DMS53 (cell line): ENCODE measurements at places on chromosomes 5 and 9.
A peak's percentile ranks its signal among the peaks of the same experiment; 100 is the strongest.

DNA sequence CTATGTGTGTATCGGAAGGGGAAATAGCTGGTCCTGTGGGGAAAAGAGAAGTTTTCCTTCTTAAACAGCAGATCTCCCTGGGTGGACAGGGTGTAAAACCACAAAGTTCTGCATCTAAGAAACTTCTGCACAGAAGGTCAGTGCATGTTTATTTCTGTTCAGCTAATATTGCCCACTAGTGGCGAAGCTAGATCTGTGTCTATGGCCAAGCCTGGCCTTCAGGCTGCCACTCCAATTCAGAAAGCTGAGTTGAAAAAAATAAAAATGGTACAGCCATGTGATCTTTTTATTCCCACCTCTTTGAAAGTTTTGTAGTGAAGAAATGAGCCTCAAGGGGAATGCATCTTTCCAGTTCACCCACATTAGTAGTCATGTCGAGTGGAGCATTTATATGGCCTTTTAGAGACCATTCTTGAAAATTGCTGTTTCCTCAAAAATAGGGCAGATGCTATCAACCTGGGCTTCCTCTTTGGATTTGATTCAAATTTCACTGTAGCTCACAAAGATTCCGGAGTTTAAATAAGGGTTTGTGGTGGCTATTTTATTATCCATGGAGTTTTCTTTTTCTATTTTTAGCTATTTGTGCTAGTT is 488.0 kb downstream of the PRELID2 start:
- DNase-seq = peak; percentile 71

GRCh38 chr5:32791536-32792243 is 80.6 kb downstream of the NPR3 start:
- no peak for DNase-seq

- DNase-seq = no peak
Measured at GRCh38 chr9:136709454-136710109, 2.8 kb upstream of the DIPK1B start.

DNA sequence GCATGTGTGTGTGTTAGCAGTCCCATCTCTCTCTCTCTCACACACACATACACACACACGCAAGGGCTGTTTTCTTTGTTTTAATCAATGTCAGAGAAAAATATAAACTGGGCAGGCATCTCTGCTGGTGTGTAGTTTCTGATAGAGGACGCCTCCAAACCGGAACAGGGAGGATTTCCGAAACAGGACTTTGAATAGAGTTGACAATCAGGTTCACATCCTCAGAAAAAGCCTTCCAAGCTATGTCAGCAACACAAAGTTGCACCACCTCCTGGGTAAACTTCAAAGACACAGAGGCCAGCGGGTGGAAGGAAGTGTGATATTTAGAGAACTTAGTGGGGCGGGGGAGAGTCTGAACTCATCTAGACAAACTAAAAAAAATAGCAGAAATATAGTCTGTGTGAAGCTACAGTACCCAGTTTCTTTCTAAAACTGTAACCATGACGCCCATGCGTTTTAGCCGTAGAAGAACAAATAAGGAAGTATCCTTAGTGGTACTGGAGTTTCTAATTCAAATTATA is 1.2 kb downstream of the ST8SIA4 start:
- DNase-seq = peak; percentile 71

DNA sequence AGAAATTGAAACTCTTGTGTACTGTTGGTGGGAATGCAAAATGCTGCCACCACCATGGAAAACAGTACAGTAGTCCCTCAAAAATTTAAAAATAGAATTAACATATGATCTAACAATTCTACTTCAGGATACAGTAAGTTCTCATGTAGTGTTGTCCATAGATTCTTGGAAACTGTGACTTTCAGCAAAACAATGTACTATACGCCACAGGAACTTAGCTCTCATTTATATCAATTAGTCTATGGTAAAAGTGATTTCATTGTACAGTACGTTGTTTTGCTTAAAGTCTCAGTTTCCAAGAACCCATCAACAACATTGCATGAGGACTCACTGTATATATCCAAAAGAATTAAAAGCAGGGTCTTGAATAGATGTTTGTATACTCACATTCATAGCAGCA is 233.5 kb upstream of the GAS1 start:
- DNase-seq = no peak

DNA sequence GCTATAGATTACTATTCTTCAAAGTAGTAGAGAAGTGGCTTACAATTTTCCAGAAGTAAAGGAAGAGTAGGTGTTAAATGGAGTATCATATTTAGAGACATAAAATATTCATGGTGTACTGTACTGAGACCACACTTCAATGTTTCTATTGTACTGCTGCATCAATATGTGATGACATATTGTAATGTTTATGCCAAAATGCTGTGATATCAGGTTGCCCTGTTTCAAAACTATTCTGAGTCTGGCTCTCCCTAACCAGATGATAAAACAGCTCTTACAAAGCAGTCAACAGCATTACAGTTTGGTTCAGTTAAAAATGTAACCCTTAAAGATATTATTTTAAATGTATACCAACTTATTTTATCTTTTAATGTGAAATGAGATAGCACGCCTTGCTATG is 30.8 kb upstream of the ACOT12 start:
- DNase-seq = no peak

GRCh38 chr5:139930406-139930805 is 112.7 kb downstream of the NRG2 start:
- no peak for DNase-seq

GRCh38 chr5:14608169-14608568 is 26.6 kb downstream of the OTULINL start:
- DNase-seq = no peak

- no peak for DNase-seq
Measured at GRCh38 chr5:124823380-124823779, 76.9 kb upstream of the ZNF608 start.

DNA sequence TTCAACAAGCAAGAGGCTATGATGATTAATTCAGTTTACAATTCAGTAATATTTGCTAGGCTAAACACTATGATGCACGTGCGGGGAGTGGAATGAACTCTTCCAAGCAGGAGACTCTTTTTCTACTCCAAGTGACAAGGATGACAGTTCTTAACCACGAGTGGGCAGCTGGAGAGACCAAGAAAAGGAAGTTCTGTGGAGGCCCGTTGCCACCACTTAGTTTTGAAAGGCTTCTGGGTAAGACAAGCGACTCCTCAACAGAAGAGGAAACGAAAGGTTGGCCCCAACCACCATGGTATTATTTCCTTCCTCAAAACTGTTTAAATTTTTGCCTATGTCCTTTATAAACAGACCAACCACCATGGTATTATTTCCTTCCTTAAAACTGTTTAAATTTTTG is 2.8 kb downstream of the DCAF12 start:
- DNase-seq = no peak

GRCh38 chr5:53378190-53378589 is 102.2 kb upstream of the FST start:
- no peak for DNase-seq

DNA sequence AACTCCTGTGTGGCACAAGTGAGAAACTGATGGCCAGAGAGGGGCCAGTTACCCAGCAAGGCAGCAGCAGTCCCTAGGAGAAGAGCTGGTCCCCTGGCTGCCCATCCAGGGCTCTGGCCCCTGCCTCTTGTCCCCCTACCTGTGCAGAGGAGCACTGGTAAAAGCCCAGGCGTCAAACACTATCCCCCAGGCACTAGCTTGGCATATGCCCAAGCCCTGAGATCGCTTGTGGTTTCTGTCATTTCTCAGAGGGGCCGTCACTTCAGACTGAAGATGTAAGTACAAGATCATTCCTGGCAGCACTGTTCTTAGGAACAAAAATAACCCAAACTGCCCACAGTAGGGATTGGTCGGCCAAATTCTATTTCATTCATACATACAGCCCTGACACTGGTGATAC is 53.9 kb downstream of the COL15A1 start:
- DNase-seq = no peak

GRCh38 chr5:59186623-59187022 is 603.7 kb downstream of the RAB3C start:
- DNase-seq = no peak

DNA sequence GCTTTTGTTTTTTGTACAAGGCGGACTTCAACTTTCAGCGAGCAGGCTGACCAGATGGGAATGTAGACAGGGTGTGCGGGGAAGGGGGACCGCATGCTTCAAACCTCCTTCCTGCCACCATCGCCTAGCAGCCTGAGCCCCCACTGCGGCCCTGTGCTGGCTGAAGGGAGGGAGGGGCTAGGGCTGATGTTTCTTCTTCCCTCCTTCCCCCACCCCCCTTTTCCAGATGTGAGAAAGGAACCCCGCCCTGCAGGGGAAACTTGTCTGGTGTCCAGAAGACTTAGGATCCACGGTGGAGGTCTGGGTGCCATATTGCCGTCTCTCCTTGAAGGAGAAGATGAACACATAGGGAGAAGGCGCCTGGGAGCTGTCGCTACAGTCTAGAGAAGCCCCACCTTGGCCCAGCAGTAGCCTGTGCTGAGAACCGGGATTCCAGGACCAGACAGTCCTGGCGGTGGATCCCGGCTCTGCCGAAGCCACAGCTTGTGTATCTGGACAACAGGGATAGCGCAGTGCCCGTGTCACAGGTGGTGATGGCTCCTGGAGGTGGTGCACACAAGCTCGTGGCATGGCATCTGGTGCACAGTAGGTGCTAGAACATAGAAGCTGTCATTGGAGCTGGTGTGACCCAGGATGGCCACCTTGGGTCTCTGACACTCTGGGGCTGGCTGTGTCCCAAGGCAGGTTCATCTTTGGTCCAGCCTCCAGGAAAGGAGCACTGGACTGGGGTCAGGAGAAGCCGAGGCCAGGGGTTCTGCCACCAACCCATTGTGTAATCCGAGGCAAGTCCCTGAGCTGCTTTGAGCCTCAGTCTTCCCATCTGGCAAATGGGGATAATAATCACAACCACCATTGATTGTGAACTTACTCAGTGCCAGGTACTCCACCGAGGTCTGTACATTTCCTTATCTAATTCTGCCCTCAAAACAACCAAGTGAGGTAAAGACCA is 205.6 kb downstream of the C9orf50 start:
- peak; percentile 36 for DNase-seq

DNA sequence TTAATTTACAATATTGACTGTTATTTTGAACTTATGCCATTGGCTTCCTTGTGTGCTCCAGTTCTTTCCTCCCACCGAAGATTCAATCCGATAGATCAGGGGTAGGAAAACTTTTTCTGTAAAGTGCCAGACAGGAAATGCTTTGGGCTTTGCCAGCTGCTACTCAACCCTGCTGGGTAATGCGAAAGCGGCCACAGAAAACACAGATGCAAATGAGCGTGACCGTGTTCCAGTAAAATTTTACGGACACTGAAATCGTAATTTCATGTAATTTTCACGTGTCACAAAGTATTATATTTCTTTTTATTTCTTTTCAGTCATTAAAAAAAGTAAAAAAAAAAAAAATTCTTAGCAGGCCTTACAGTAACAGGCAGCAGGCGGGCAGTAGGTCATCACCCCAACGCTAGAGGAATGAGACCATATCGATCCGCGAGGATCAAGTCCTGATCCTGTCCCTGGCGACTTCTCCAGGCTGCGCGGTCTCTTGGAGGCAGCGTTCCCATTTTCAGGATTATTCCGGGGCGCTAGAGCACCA is 599 bp downstream of the NMRK1 start:
- peak; percentile 72 for DNase-seq

- peak; percentile 94 for DNase-seq
Measured at GRCh38 chr9:89999534-90000370, 394.9 kb downstream of the GADD45G start.

DNA sequence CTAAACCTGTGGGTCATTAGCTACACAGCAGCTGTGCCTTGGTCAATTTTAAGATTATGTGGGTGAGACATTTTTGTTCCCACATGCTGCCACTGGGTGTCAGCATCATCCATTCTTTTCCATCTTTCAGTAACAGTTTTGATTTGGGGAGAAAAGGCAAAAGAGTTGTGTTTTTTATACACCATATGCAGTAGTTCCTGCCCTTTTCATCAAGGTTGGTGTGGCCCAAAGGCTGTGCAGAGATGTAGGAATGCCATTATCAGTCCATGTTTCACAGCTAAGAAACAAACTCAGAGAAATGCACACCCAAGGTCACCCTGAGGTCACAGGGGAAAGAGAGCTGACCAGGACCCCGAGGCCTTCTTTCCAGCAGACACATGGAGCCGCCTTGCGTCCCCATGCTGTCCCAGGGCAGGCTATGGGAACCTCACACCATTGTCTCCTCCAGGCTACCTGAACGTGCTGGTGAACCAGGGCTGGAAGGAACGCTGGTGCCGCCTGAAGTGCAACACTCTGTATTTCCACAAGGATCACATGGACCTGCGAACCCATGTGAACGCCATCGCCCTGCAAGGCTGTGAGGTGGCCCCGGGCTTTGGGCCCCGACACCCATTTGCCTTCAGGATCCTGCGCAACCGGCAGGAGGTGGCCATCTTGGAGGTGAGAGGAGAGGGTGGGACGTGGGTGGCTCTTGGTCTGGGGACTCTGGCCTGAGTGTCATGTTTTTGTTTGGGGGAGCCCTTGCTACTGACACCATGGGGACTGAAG is 27.8 kb upstream of the GRPEL2 start:
- peak; percentile 80 for DNase-seq

DNA sequence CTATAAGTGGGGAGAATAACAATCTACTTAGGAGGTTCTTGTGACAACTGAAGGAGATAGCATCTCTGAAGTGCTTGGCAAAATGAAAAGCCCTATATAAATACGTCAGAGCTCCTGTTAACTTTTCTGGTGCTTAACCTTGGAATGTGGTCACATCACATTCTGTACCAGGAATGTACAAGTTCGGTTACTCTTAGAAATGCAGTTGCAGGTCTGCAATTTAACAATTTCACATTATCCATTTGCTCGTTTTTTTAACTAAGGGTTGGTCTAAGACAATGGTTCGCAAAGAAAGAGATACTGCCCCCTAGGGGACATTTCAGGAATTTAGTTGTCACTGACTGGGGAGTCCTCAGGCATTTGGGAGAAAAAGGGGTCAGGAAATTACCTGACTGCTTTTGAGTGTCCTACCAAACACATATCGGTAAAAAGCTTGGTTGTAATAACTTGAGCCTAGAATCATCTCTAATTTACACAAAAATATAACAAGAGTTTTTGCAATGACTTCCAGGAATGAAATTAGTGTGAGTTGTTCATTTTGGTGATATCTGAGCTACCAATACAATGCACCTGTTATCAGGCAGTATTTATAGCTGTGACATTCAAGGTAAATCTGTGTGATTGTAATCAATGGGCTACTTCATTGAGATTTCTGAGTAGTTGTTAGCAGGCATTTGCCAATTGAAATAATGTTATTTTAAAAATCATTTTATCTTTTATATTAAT is 5.4 kb upstream of the HBEGF start:
- DNase-seq = peak; percentile 83

DNA sequence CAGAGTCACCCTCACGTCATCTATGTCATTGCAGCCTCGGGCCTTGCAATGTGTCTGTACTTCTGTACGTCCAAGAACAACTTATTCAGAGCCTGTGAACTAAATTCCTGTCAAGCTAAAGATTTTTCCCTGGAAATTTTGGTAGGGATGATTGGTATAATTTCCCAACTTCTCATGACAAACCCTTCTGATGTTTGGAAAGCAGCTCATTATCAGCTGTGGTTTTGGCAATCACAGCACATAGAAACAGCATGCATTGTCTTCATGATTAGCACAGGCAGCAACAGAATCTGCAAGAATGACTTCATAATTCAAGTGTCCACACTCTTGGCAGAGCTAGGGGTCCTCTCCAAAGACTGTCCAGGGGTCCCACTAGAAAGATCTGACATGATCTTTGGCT is 49.5 kb downstream of the APBA1 start:
- no peak for DNase-seq

GRCh38 chr9:85647571-85647970 is 94.2 kb downstream of the AGTPBP1 start:
- no peak for DNase-seq
